CD4-positive, alpha-beta T cell treated with Interferon gamma for 1 hour (primary cell): ENCODE measurements at places on chromosomes 2 and 18.

DNA sequence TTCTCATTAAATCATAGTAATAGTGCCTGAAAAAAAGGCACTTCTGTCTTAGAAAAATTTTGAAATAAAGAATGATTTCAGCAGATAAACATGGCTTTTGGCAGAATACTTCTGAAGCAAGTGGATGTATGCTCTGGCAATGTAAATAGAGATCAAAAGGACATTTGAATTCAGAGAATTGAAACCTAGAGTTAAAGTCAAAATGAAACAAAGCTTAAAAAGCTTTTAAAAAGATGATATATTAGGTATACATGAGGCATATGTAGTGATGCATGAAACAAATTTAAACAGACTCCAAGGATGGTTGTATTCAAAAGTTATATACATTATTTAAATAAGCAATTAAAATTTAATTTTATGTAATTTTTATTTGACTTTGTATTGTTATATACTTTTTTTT is 1344.5 kb upstream of the TMEFF2 start:
- DNase-seq, result no peak

GRCh38 chr18:75054046-75054445 is 154.9 kb downstream of the PTGR3 start:
- DNase-seq, result no peak

DNA sequence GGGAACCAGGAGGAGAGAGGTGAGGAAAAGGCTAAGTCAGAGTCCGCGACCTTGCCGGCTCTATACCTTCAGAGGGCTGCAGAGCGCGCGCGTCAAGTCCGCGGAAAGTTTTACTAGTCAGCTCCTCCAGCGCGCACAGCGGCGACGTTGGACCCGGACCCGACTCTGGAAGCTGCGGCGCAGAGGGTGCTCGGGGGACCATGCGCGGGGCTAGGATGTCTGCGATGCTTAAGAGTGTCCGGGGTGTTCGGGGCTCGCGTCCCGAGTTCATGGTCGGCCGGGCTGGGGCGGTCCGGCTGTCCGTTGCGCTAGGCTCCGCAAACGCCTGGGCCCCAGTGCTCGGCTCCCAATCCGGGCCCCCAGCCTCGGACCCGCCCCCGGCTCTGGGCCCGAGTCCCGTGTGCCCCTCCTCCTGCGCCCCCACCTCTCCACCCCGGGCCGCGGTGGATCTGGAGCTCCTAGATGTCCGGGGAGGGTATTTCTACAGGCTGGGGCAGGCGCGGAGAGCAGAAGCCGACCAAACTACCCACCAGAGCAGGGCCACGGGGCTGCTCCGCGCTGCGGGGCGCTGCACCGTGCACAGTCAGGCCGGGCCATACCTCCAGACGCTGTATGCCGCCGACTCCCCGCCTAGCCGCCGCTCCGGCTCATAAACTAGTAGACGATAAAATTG is at the start of gene LBX2:
TSS of gene LBX2 (minus strand) at position 337 of the 673 bp plus-strand sequence. CDS start at position 271, 66 bp downstream.
- no peak for DNase-seq

DNA sequence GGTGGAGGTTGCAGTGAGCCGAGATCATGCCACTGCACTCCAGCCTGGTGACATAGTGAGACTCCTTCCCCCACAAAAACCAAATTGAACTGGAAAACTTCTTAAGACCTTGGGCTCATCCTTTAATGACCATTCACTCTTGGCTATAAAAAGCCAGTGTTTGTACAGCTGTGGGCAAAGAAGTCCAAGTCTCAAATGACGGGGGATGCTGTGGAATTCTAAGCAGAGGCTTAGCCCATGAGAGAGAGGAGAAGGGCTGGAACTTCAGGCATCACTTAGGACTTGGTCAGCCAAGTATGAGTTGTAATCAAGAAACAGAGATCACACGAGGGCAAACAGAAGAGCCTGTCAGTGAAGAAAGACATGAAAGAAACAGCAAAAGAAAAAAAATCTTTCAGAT is 79.3 kb upstream of the POU3F3 start:
- DNase-seq, result no peak

- DNase-seq, result no peak
Measured at GRCh38 chr18:54769526-54770464, 58.5 kb upstream of the RAB27B start.

GRCh38 chr18:10351219-10351818 is 103.1 kb upstream of the APCDD1 start:
- no peak for DNase-seq

- DNase-seq, result no peak
Measured at GRCh38 chr2:892401-892800, 58.2 kb upstream of the SNTG2 start.

- no peak for DNase-seq
Measured at GRCh38 chr18:59799383-59800015, 100.3 kb upstream of the PMAIP1 start.

DNA sequence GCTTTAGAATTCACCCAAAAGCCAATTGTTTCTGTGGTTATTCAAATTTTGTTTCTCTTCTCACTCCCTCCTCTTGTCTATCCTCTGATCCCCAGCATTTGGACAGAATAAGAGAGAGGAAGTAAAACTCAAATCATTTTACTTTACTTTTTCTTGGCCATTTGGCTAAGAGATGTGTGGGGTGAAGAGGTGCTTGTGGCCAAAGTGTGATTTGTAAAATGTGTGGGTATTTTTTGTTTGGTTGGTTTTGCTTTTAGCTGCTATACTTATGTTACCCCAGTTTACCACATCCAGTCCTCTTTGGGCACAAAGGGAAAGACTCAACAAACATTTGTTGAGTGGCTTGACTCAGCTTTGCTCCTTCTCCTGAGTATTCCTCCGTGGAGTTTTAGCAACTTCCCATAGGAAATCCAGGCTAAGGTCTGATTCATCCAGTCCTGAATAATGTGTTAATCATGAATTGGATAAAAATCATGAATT is 109.1 kb upstream of the CYP1B1 start:
- no peak for DNase-seq

GRCh38 chr2:165032559-165032958 is 77.2 kb upstream of the SLC38A11 start:
- no peak for DNase-seq

GRCh38 chr2:219636941-219637841 is 9.8 kb downstream of the SLC4A3 start:
- DNase-seq, result no peak

DNA sequence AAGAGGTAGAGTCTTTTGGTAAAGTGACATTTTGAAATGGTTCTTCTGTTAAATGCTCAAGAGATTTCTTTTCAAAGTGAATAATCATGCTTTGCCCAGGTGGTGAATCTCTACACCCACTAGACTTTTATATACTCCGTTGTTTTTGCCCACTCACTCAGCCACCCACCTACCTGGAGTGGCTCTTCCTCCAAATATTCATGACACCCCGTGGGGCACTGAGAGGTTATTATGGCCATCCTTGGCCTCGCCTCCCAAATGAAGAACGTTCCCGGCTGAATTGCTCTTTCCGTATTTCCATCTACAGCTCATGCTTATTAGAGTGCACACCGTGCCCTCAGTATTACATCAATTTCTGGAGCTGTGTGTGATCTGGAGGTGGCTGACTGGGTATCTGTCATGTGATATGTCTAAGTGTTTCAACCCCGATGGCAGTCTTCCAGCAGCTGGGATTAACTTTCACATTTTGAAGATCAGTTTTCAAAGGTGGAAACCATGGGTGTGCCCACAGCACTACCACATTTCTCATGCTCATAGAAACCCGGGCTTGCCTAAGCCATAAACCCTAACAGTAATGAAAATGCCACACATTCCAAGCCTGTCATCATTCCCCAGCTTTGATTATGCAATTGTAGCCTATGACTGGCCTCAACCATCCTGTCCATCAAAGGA is 406.6 kb upstream of the MMADHC start:
- DNase-seq, result no peak

DNA sequence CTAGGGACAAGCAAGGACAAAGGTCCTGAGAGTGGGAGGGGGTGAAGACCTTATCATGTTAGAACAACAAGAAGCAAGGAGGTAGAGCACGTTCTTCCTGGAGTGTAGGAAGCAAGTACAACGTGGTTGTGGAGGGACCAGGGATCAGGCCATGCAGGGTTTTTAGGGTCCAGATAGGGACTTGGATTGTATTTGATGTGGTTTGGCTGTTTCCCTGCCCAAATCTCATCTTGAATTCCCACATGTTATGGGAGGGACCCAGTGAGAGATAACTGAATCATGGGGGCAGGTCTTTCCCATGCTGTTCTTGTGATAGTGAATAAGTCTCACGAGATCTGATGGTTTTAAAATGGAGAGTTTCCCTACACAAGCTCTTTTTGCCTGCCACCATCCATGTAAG is 53.2 kb downstream of the ICA1L start:
- DNase-seq, result no peak

DNA sequence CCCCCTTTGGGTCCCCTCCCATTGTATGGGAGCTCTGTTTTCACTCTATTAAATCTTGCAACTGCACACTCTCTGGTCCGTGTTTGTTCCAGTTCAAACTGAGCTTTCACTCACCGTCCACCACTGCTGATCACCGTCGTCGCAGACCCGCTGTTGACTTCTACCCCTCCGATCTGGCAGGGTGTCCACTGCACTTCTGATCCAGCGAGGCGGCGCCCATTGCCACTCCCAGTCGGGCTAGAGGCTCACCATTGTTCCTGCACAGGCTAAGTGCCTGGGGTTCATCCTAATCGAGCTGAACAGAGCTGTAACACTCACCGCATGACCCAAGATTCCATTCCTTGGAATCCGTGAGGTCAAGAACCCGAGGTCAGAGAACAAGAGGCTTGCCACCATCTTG is 11.0 kb upstream of the CHAC2 start:
- no peak for DNase-seq

DNA sequence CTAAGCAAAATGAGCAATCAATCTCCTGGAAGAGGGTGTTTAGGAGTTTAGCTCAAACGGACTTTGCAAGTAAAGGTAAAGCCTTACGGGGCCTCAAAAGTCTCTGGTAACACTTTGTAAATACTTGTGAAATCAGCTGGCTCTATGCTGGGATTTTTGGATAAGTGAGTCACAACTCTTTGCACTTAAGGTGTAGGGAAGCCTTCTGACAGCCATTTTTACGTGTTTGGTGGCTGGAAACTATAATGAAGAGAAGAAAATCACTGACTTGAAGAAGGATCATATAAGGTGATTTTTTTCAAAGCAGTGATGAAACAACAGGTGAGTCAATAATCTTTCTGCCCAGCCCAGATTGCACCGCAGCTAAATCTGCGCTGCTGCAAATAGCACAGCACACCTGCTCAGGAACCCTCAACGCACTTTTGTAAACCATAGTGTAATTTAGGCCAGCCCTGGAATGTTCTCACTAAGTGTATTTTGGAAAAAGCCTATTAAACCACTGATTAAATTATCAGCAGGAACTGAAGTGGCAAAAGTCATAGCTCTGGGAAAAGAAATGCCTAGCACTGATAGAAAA is 218.8 kb downstream of the AGPS start:
- DNase-seq, result no peak

- no peak for DNase-seq
Measured at GRCh38 chr2:78315368-78315767, 710.1 kb upstream of the REG3G start.

DNA sequence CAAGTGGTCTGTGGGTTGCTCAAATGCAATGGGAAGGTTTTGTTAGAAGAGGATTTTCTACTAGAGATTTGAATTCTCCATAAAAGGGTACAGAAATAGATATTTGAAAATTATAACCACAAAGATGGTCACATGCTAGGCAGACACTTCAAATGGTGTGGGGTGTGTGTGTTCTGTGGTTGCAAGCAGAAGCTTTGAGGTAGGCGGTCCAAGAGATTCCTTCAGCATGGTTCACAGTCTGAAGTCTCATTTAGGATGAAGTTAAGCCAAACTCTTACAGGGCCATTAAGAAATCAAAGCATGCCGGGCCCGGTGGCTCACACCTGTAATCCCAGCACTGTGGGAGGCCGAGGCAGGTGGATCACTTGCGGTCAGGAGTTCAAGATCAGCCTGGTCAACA is 38.3 kb upstream of the RMDN2 start:
- DNase-seq, result no peak

- no peak for DNase-seq
Measured at GRCh38 chr2:236028066-236028465, 140.1 kb downstream of the GBX2 start.

DNA sequence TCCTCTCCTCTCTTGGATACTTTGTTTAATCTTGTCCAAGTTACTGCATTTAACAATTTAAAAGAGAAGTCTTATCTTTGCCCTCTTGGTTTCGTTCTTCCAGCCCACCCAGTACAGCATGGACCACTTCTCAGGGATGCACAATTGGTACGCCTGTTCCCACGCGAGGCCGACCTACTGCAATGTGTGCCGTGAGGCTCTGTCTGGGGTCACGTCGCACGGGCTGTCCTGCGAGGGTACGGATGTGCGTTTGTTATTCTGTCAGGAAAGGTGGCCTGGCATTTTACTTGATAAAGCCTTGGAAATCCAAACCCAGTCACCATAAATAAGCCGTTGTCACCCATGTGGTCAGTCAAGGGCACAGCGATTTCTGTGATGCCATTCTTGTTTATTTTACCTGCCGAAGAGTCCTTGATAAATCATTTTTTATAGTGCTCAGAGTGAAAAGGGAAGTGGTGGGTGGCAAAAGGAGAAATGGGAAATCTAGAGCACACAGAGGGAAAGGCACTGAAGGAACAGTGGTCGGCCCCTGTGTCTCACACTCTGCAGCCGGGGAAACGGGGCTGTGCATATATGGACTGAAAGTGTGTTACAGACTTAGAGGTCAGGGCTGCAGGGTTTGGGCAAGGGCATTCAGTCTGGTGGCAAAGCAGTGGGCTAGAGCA is 80.5 kb downstream of the DGKD start:
- DNase-seq, result no peak

DNA sequence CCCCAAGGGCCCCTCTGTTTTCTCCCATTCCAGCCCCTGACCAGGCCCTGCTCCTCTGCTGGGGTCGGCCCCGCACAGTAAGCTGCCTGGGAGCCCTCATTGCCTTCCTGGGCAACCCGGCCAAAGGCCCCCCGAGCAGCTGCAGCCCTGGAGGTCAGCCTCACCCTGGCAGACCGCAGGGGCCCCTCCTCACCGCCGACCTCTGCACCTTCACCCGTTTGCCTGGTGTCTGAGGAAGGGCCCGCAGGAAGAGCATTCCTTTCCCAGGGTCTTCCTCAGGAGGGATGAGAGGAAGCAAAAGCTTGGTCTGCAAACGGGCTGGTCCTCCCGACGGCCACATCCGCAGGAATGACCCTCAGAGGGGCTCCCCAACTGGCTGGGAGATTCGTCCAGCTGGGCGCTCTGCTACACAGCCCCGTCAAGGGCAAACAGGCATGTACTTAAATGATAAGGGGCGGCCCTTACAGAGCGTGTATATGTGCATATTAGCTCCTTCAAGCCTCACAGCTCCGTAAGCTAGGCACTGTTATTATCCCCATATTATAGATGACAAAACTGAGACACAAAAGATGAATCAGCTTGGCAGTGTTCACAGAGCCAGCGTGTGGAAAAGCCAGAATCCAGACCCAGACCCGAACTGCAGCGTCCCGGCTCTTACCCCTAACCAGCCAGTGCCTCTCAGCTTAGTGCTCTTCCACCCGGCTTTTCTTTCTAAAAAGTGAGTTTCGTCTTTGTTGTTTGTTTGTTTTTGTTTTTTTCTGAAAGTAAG is 52.8 kb downstream of the SLC4A1AP start:
- DNase-seq, result no peak

GRCh38 chr2:190415794-190416775 is 7.9 kb downstream of the MFSD6 start:
- no peak for DNase-seq

GRCh38 chr2:128451084-128452023 is 132.7 kb upstream of the HS6ST1 start:
- DNase-seq, result no peak
